Fibroblast of villous mesenchyme (primary cell): ENCODE measurements at places on chromosomes 1 and 21. TPM values are rescaled to one million over a fixed set of nuclear protein-coding genes. Genes with fewer than 3 reads are reported as not detected.

SYPL2 gene
- total RNA-seq = 4.5 and 10.8 TPM in 2 replicates

DNA sequence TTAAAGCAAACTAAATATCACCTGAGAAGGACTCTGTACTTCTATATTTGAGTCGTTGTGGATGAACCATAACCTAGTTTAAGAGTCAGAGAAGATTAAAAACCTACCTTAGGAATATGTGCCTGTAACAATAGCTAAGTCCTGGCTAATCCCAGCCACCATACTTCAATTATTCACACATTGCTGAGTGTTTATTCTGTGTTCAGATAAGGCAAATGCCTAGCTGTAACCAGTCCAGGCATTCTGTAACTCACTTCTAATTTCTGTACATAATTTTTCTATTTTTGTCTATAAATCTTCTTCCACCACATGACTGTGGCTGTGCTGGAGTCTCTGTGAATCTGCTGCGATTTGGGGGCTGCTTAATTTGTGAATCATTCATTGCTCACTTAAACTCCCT lies 441.9 kb upstream of the ADAMTS5 start:
- no peak for DNase-seq

- no peak for DNase-seq
Observed at GRCh38 chr1:49906365-49906764, 117.4 kb downstream of the AGBL4 start.

DNA sequence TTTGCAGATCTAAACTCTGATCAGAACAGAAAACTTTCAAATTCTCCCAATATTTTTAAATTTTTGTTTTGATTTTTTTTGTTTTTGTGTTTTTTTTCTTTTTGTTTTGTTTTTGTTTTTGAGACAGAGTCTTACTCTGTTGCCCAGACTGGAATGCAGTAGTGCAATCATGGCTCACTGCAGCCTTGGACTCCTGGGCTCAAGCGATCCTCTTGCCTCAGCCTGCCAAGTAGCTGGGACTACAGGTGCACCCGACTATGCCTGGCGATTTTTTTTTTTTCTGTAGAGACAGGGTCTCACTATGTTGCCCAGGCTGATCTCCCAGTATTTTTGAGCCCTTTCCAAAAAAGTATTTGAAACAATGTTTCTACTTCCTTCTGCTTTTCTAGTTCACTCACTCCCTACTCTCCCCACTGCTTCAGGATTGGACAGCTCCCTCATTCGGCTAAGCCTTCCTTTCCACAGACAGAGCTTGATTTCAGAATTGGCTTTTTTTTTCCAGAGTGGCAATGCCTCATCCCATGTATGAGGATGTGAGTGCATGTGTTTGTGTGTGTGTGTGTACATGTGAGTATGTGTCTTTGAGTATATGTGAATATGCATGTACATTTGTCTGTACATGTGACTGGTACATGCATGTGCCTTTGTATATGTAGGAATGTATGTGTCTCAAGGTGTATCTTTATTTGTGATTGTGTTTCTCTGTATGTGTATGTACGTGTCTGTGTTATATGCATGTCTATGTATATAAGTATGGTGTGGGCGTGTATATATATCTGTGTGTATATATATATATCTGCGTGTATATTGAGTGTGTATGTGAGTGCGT lies 11.9 kb downstream of the LHX4 start:
- peak; percentile 12 for DNase-seq

DNA sequence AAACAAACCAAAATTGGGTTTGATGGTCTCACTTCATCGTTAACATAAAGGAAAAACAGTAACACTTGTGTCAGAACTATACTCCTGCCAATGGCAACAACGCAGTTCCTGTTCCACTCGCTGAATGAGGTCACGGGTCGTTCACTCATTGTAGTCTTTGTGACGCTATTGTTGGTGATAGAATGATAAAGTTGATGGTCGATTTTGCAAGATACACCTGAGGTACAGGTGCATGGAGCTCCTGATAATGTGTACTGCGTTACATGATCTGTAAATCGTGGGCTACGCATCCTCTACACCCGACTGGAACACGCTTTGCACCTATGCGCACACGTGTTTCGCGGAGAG lies 391 bp upstream of the CENPS start:
- no peak for DNase-seq

DNA sequence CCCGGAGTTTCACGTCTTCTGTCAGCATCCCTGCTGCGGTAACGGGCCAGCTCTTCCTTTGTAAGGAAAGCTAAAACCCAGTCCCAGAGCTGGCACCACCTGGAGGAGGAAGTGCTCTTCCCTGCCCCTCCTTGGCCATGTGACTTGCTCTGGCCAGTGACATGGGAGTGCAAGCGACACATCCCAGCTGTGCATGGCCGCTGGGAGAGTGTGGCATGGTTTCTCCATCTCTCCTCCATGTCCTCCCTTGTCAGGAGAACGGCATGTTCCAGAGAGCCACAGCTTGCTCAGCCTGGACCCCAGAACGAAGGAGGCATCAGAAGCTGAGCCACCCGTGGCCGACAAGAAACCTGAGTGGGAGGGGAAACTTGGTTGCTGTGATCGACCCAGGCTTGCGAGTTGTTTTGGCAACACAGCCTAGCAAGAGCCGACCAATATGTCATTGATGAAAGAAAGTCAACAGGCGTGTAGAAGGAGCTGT lies 2.7 kb upstream of the PRXL2B start:
- peak; percentile 18 for DNase-seq
